ENCODE measurements at places on chromosomes 16 and 17.

GRCh38 chr17:20203761-20204263, 194.7 kb downstream of the SPECC1 start:
- no peak for DNase-seq

DNA sequence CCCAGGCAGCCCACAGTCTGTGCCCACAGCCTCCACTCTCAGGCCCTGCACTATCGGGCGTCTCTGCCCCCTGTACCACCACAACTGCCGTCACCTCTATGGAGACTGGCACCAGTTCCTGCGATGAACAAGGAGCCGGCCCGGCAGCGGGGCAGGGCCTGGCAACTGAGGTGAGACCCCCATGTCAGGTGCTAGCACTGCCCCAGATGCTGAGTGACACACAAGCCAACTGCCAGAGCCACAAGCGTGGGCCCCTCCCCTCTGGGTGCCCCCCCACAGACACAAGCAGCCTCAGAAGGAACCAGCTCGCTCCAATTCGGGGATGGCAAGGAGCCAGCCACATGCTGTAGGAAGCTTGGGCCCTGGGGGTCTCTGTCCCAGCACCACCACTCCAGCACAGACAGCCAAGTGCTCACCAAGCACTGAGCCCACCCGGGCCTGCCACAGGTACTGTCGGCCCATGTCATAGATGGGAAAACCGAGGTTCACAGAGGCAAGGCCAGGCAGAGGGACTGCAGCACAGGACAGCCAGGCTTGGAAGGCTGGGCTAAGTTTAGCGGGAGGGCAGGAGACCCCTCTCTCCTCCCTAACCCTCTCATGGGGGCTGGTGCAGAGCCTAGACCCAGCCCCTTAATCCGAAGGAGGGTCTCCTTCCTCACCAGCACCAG, 1.5 kb upstream of the PVALEF start:
- DNase-seq = no peak

GRCh38 chr16:54696970-54697369, 233.7 kb upstream of the IRX5 start:
- DNase-seq = no peak

DNA sequence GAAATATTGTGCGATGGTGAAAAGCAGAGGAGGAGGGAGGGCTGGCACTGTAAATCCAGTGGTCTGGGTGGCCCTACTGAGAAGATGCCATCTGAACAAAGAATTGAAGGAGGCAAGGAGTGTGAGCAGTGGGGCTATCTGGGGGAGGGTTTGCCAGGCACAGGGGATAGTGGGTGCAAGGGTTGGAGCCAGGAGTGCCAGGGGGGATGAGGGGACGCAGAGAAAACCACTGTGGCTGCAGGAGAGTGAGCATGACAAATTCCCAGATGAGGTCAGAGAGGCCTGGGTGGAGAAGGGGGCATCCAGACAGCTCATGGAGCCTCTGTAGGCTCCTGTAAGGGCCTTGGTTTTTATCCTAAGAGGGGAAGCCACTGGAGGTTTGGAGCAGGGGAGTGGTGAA, 4.8 kb downstream of the XYLT2 start:
- DNase-seq = no peak

DNA sequence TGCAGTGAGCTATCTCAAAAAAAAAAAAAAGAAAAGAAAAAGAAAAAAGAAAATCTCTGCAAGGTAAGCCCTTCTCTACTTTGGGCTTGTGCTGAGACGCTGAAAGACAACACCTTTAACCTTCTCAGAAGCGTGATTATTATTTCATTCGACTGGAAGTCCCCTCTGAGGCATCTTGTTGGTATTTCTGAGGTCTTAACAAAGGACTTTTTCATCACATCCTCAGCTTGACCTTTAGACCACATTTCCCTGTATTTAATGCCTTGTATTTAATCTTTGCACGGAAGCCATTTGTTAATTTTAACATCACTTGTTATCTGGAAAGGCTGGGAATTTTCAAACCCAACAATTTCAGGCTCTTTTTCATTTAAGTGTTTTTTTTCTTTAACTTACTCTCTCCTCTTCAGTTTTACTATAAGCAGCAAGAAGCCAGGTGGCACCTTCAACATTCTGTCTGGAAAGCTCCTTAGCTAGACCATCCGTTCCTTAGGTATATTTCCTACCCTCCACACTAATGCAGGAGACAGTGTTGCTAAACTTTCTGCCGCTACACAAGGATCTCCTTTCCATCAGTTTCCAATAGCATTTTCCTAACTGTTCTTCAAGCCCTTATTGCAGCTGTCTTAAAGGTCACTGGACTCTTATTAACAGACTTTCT, 10.3 kb downstream of the KCTD13 start:
- DNase-seq = no peak

DNA sequence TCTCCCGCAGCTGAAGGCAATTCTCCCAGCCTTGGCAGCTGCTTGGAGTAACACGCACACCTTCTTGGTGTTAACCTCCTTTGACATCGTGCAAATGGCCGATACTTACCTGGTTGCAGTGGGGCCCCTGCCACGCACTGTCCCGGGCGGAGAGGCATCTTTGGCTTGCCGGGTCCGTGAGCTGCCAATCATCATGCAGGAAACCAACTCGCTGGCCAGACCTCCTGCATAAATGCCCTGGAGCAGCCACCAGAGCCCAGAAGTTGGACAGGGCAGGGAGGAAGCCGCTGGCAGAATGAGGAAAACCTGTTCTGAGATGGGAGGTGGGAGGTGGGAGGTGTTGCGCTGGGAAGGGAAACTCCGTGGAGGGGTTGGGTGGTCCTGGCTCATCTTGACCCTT, 41.7 kb upstream of the CREBBP start:
- DNase-seq = no peak

GRCh38 chr16:88367560-88367959, 15.2 kb upstream of the ZNF469 start:
- no peak for DNase-seq

DNA sequence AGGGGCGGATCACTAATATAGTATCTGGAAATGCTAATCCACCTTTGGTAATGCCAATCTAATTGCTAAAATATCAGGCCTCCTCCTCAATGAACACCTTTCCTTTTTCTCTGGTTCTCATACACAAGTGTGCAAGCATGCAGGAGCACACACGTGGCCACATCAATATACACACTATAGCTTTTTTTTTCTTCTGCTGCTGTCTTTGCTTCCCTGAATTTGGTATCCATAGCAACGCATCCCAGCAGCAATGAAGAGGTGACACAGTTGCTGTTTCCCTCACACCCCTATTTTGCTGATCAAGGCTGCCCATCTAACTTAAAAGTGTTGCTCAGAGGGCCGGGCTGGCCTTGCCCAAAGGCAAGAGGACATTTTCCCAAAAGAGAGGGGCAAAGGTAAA, 15.4 kb downstream of the NOG start:
- DNase-seq = no peak

DNA sequence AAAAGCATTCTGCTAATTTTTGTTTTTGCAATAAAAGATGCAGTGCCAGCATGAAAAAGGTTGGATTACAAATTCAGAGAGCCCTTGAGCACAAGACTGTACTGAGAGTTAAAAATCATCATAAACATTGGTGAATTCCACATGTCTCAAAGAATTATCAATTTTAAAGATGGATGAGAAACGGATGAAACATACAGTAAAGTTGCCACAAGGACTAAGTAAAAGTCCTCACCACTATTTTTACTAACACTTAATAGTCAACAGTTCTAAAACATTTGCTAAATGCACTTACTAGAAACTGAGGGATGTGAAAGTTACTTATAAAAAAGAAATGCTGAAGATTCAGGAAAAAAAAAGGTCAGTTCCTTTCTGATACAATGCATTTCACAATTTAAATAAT, 25.8 kb upstream of the NACA2 start:
- DNase-seq = no peak

DNA sequence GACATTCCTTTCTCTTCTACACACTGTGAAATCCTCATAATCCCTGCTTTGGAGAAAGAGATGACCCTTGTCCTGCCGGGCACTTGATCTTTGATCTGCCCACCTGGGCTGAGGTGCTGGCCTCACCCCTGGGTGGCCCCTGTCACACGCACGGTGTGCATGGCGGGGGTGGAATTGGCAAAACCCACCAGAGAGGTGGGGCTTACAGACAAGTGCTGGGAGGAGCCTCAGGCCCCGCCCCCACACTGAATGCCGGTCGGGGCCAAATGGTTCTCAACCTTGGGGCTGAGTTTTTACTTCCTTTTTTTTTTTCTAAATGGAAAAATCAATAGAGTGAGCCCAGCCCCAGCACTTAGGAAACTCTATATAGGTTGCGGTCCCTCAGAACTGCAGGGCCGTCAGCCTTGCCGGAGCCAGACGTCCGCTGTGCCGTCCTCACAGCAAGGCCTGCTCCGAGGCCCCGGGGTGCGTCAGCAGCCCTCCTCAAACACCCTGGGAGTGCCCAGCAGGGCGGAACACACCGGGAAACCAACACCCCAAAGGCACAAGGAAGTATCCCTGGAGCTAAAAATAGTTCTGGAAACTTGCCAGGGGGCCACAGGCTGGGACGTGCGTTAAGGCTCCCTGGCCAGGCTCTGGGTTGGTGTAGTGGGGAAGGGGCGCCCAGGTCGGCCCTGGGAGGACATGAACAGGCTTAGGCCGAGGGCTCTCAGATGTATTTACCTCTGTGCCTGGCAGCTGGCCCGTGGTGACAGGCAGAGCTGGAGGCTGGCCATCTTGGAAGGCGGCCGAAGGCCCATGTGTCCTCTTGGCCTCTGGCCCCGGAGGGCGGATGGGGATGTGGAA, 11.0 kb downstream of the GPRC5C start:
- DNase-seq = no peak

- no peak for DNase-seq
Measured at GRCh38 chr16:47599512-47599911, 138.4 kb downstream of the PHKB start.

GRCh38 chr17:39667262-39667944, 850 bp upstream of the PNMT start:
- DNase-seq = no peak

DNA sequence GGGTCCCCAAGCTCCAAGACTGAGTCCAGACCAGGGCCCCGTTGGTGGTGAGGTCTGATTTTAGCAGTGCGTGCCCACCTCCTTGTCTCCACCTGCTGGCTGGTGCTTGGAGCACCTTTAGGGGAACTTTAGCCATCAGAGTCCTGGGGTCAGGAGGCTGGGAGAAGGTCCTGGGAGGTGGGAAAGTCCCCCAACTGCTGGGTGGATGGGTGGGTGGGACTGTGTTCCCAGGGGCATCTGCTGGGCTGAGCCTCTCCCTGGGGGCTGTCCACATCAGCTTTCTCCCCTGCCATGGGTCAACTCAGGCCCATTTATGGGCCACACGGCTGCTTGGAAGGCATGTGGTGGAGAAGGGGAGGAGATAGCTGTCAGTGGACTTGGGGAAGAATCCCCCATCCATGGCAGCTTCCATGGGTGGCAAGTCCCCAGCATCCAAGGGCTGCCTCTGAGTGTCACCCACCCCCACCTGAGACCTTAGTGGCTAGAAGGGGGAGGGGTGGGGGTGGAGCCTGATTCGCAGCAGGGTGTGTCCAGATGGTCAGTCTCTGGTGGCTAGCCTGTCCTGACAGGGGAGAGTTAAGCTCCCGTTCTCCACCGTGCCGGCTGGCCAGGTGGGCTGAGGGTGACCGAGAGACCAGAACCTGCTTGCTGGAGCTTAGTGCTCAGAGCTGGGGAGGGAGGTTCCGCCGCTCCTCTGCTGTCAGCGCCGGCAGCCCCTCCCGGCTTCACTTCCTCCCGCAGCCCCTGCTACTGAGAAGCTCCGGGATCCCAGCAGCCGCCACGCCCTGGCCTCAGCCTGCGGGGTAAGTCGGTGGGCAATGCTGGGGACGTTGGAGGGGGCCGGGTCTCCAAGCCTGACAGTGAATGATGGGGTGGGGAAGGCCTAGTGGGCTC, at the start of gene TRPV2:
TRPV2 (plus strand) TSS at position 541 of the 894 bp plus-strand sequence. CDS start 2,098 bp downstream, outside the sequence.
- DNase-seq = no peak

DNA sequence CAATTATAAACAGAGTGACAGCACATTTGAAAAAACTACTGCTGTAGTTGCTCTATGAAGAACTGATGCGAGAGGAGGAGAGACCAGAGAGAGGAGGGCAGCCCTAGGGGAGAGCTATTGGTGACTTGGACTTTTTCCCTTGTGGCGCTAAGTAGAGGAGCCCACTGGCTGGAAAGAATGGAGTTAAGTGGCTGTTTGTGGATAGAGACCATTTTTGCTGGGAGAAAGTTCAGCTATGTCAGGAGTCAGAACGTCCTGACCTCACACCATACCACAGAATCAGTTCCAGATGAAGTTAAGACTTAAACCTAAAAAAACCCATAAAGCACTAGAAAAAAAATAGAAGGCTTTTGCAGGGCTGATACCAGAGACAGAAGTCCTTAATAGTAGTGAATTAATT, 2.0 kb downstream of the POLR2A start:
- no peak for DNase-seq

- DNase-seq = no peak
Measured at GRCh38 chr17:63120406-63120805, 154.4 kb downstream of the TANC2 start.

- no peak for DNase-seq
Measured at GRCh38 chr17:51914577-51914976, 243.9 kb downstream of the CA10 start.

DNA sequence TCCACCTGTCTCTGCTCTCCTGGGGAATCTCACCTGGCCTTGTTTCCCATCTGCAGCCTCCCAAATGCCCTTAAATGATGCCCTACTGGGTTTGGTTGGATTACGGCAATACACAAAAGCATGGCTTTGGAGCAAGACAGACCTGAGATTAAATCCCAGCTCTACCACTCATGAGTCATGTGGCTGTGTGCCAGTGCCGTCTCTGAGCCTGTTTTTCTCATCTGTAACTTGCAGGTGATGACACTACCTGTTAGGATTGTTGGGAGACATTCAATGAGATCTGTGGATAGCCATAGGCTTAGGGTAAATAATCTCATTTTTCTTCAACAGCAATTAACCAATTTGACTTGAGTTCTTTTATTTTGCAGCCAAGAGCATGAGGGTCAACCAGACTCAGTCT, 240.3 kb downstream of the MAF start:
- no peak for DNase-seq

GRCh38 chr16:71629278-71630016, 3.5 kb downstream of the MARVELD3 start:
- no peak for DNase-seq

GRCh38 chr16:27995378-27995777, 68.1 kb downstream of the GSG1L start:
- no peak for DNase-seq

DNA sequence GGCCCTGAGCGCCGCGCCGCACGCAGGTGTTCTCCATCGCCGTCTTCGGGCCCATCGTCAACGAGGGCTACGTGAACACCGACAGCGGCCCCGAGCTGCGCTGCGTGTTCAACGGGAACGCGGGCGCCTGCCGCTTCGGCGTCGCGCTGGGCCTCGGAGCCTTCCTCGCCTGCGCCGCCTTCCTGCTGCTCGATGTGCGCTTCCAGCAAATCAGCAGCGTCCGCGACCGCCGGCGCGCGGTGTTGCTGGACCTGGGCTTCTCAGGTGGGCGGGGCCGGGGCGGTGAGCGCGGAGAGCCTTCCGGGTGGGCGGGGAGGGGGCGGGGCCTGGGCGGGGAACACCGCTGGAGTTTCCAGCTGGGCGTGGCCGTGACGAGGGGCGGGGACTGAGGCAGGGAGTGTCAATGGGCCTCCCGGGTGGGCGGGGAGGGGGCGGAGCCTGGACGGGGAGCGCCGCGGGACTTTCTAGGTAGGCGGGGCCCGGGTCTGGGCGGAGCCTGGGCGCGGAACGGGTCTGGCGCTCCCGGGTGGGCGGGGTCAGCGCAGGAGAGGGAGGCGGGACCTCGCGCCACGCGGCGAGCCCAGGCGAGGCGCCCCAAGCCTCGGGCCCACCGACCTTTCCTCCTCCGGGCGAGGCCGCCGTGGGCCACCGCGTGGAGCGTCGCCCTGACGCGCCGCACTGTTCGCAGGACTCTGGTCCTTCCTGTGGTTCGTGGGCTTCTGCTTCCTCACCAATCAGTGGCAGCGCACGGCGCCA, 2.4 kb downstream of the SYNGR3 start:
- peak; percentile 99 for DNase-seq

- no peak for DNase-seq
Measured at GRCh38 chr16:78789561-78789960, 690.1 kb downstream of the WWOX start.
